T-helper 1 cell treated with Interleukin-12 subunit alpha and Interleukin-12 subunit beta and Interleukin-4 antibody, amounts not matched to agents 30 ng/mL and 1 ng/mL, for 36 hours (primary cell): ENCODE measurements at places on chromosomes 2 and 18. TPM values are rescaled to one million over a fixed set of nuclear protein-coding genes. Genes with fewer than 3 reads are reported as not detected.

Gene GPR39
- total RNA-seq: not detected in 2 replicates

Gene ZNF892
- total RNA-seq: 3.2 and 3.9 TPM in 2 replicates

Gene FOXI3
- not detected in 2 replicates for total RNA-seq

Gene PTPRN
- total RNA-seq: not detected in 2 replicates

Gene CD8A
- total RNA-seq: 2.4 and 2.6 TPM in 2 replicates
